HCT116 (cell line): ENCODE measurements at places on chromosomes 2 and 18.

DNA sequence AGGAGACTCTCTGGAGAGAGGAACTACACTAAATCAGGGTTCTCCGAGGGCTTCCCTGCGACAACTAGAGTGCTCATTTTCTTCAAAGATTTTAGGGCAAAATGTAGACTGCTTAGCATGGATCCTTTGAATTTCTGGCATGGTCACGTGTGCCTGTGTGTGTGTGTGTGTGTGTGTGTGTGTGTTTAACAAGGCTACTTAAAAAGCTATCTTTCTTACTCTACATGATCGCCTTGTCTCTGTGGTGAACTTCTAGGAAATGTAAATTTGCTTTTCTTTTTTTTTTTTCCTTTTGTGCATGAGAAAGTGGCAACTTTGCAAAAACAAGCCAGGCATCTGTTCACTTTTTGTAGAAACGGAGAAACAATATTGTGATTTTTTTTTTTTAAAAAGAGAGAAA lies 43.9 kb downstream of the SOX11 start:
- no peak overlapping the region for H3K4me3 ChIP-seq
- DNase-seq: no peak
- no peaks in the 10 kb centered on the region for H3K27me3 ChIP-seq
- H3K27ac ChIP-seq: no peak overlapping the region

- H3K4me1 ChIP-seq: no peaks in the 10 kb centered on the region
- H3K36me3 ChIP-seq: peaks cover 14% of the 10 kb centered on the region
- H3K4me3 ChIP-seq: no peak overlapping the region
- H3K27ac ChIP-seq: no peak overlapping the region
- no peak for DNase-seq
- no peaks in the 10 kb centered on the region for H3K27me3 ChIP-seq
Observed at GRCh38 chr2:61262699-61263098, 100.7 kb downstream of the C2orf74 start.

DNA sequence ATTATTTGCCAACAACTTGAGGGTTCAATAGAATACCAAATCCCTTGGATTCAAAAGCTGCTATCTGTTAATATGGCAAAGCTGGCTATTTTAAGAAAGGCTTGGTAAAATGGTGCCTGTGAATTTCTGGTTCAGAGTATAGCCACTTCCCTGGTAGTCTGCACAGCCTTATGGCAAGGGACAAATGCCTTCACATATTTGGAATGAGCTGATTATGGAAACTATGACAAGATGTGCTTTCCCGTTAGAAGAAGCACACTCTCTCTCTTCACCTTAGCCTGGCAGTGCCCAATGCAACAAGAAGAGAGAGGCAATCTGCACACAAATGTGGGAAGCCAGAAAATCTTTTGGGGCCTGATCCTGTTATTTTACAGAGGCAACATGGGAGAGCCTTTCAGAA lies 47.5 kb upstream of the MAP3K20 start:
- H3K27me3 ChIP-seq: no peaks in the 10 kb centered on the region
- H3K4me3 ChIP-seq: no peak overlapping the region
- DNase-seq: no peak
- no peak overlapping the region for H3K27ac ChIP-seq

DNA sequence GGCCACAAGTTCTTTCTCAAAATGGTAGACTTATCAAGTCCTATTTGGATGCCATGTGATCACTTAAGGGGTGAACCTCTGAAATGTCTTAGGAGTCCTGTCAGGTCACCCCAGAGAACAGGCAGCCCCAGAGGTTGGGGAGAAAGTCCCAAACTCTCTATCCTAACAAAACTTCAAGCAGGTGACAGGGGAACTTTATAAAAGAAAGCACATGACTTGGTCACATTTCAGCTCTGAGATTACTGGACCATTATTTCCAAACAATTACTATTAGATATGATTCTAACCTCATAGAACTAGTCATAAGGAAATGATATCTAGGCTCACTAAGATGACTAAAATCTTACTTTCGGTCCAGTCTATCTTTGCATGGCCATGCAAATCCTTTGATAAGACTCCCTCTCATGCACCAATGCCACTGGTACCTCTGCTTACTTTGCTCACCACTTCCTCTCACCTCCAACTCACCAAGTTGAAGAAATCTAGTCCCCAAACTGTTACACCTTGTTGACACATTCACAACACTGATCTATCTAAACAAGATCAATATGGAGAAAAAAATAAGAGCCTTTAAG lies 107.0 kb downstream of the GALNT14 start:
- no peaks in the 10 kb centered on the region for H3K36me3 ChIP-seq
- no peaks in the 10 kb centered on the region for H3K4me1 ChIP-seq
- no peak overlapping the region for H3K4me3 ChIP-seq
- H3K27ac ChIP-seq: no peak overlapping the region

- no peak overlapping the region for H3K27ac ChIP-seq
- no peaks in the 10 kb centered on the region for H3K36me3 ChIP-seq
- no peak overlapping the region for H3K4me3 ChIP-seq
- no peaks in the 10 kb centered on the region for H3K4me1 ChIP-seq
Observed at GRCh38 chr2:46335391-46336282, 38.4 kb downstream of the EPAS1 start.

DNA sequence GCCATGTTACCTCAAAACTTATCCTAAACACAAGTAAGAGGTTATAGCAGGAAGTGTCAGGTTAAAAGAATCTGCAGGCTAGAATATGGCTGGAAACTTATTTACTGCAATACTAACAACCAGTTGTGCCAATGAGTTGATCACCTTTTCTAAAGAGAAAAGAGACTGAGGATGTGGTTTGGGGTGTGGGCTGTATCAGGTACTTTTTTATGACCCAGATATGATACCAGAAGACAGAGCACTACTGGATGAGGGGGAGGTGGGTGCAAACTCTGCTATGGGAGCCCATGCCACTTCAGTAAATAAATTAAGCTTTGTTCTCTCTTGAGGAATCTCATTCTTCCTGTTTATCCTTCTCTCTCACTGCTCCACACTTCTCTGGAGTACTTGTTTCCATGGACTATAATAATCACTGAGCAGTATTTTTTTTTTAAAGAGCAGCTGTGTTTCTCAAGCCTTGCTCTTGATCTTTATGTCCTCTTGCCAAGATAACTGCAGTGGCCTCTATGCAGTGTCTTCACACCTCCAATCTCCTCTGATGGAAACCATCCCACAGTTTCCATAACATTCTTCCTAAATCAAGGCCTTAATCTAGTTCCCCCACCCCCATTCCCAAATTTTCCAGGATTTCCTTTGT lies 51.2 kb upstream of the NOSTRIN start:
- H3K27ac ChIP-seq: no peak overlapping the region
- H3K4me1 ChIP-seq: no peaks in the 10 kb centered on the region
- no peak for DNase-seq
- no peak overlapping the region for H3K4me3 ChIP-seq

DNA sequence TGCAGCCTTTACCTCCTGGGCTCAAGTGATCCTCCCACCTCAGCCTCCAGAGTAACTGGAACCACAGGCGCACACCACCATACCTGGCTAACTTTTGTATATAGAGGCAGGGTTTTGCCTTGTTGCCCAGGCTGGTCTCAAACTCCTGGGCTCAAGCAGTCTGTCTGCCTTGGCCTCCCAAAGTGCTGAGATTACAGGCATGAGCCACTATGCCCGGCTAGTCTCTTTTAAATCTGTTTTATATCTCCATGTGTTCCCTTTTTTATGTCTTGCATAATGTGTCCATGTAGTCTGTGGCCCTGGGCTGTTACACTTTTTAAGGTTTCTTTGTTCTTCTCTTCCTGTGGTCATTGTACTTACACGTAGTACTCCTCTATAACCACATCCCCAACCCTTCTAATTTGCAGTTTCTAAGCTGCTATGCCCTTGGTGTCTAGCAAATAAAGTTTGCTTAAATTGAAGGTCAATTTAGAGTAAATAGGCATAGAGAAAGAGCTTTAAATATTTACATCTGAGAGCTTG lies 168.2 kb downstream of the MCFD2 start:
- no peak overlapping the region for H3K27ac ChIP-seq
- H3K36me3 ChIP-seq: no peaks in the 10 kb centered on the region
- no peak overlapping the region for H3K4me3 ChIP-seq
- H3K27me3 ChIP-seq: no peaks in the 10 kb centered on the region
- no peak for DNase-seq
- no peaks in the 10 kb centered on the region; the same call in 1 of the 2 replicates for H3K4me1 ChIP-seq

GRCh38 chr18:65329010-65329409 lies 421.8 kb upstream of the CDH7 start:
- no peaks in the 10 kb centered on the region for H3K4me1 ChIP-seq
- no peaks in the 10 kb centered on the region for H3K36me3 ChIP-seq
- H3K4me3 ChIP-seq: no peak overlapping the region
- no peak for DNase-seq

- no peaks in the 10 kb centered on the region for H3K4me1 ChIP-seq
- no peaks in the 10 kb centered on the region for H3K27me3 ChIP-seq
- H3K36me3 ChIP-seq: no peaks in the 10 kb centered on the region
- H3K27ac ChIP-seq: no peak overlapping the region
Observed at GRCh38 chr18:56532176-56532840, 106.1 kb downstream of the TXNL1 start.

GRCh38 chr2:694174-694573 lies 17.0 kb upstream of the TMEM18 start:
- no peak overlapping the region for H3K4me3 ChIP-seq
- no peak overlapping the region for H3K27ac ChIP-seq
- no peaks in the 10 kb centered on the region for H3K36me3 ChIP-seq
- H3K4me1 ChIP-seq: peaks cover 12% of the 10 kb centered on the region
- DNase-seq: no peak
